ENCODE measurements at places on chromosomes 11 and 22.

GRCh38 chr11:93059117-93059957 lies 89.9 kb downstream of the MTNR1B start:
- DNase-seq = no peak

- no peak for DNase-seq
Observed at GRCh38 chr11:31233425-31233824, 136.1 kb downstream of the DCDC1 start.

- no peak for DNase-seq
Observed at GRCh38 chr22:43114958-43115357, 4.4 kb downstream of the BIK start.

DNA sequence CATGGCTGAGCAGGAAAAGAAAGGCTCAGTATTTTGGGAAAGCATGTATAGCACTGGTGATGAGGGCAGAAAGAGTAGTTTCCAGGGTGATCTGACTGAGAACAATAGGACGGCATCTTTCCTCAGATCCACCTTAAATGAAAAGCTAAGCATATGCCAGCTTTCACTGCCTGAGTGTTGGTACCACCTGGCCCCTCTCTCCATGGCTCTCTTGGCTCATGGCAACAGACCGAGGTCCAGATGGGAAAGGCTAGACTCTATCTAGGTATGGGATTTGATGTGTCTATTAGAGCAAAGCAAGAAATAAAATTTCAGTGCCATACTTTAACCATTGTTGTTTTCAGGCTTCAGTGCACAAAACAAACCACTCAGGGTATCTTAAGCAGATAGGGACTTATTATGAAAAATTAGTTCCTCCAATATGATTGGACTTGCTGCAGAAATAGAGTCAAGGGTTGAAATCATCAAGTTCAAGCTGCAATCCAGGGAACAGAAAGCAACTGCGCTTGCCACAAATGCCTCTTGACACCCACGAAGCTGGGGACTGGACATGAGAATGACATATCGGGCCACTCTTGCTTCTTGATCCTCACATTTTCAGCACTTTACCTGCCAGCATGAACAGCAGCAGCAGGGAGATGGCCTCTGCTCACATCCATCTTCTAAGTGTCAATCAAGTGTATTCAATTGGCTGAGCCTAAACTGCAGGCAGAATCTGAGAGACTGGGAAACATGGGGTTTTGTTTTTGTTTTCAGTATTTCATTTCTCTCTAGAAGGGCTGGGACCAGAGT lies 64.0 kb upstream of the SNX19 start:
- no peak for DNase-seq

DNA sequence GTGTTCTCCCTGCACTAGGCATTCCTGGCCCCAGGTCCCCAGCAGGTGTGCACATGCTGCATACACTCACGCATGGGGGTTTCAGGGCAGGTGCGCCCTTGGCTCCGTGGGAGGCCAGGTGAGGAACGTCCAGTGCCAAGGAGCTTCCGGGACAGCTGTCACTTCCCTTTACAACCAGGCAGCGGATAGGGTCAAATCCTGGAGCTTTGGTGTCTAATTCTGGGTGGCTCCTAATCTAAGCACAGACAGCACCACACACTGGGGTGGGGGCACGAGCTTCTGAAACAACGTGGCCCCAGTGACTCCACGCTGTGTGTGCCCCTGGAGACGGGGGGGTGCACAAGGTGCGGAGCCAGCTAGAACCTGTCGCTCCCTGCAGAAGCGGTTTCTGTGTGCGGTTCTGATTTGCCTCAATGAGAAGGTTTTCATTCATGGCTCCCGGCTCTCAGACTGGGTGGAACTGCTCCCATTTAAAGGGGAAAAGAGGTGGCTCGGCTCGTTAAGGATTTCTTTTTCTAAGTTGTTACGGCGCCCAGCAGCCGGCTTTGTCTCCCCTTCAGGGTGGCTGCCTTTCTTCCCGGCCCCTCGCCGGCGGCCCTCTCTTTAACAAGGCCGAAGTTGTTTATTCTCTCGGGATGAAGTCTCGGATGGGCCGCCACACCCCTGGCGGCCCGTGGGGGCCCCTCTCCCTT lies 5.0 kb downstream of the CCND1 start:
- DNase-seq = no peak

- DNase-seq = peak; percentile 23
Observed at GRCh38 chr11:131694526-131695424, 324.4 kb downstream of the NTM start.

DNA sequence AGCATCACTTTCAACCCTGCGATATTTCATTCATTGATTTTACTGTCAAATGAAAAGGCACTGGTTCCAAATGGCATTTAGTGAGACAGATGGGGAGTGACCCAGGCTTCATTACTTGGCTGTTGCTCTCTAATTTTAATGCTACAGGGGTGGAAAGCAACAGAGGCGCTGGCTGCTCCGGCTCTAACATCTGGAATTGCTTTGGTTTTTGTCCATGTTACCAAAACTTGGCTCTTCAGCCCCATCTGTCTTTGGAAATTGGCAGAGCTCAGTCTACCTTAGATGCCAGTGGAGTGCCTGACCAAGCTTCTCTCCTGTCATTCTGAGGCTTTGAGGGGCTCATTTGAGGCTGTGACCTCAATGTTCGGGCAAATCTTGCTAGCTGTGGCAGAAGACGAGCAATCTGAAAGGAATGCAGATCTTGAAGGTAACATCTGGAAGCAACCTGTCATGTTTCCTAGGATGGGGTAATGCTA lies 409.5 kb upstream of the SYN3 start:
- DNase-seq = no peak

GRCh38 chr22:49677495-49677889 lies 150.2 kb downstream of the BRD1 start:
- no peak for DNase-seq

- DNase-seq = no peak
Observed at GRCh38 chr11:6225896-6226295, 8.5 kb downstream of the FHIP1B start.

- DNase-seq = no peak
Observed at GRCh38 chr11:44752713-44753112, 26.0 kb downstream of the TSPAN18 start.

- no peak for DNase-seq
Observed at GRCh38 chr22:39960791-39961746, 872 bp downstream of the TMA7B start.

DNA sequence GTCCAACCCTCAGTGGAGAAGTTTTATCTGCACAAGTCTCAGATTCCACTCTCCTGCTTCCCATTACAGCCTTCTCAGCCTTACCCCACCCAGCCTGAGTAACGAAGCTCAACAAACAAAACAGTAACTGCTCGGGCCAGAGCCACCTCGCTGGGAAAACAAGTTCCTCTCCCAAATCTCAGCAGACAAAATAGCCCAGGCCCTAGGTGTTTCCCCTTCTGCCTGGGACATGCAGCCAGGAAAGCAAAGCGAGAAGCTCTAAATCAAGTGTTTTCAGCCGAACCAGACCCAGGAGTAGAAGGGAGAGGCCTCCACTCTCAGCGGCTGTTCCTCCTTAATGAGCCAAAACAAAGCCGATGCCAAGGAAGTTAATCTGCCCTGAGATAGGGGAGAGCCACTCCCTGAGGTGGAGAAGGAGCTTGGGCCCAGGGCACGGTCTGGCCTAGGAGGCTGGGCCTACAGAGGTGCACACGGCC lies 44.0 kb downstream of the LIF start:
- DNase-seq = no peak

- DNase-seq = peak; percentile 34
Observed at GRCh38 chr11:64296830-64297698, 3.1 kb upstream of the CATSPERZ start.

DNA sequence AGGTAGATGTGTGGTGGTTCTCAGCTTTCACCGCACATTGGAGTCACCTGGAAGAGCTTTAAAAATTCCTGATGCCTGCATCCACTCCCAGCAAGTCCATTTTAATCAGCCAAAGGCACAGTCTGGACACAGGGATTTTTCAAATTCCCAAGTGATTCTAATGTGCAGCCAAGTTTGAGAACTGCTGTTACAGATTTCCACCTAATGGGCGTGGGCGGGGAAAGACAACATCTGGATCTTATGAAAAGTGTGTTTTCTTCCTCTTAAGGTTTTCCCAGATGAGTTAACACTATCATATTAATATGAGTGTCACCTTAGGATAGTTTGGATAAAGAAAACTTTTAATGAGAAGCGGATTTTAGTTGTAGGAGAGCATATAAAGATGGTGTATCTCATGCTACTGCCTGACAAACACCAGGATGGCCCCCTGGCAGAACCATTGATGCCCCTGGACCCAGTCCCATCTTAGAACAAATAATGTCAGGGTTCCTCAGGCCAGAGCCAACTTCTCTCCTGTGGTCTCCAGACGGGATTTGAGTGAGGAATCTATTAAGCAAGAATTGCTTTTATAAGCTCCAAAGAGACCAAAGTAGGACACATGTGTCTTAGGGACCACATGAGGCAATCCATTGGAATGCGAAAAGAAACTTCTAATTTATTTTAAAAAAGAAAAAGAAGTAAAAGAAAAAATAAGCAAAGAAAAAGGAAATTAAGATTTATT lies 31.9 kb downstream of the POU2AF1 start:
- no peak for DNase-seq

- DNase-seq = peak; percentile 66
Observed at GRCh38 chr11:9738116-9738515, 74.2 kb downstream of the SWAP70 start.

- DNase-seq = no peak
Observed at GRCh38 chr11:92130421-92130831, 94.2 kb upstream of the FAT3 start.

- DNase-seq = no peak
Observed at GRCh38 chr11:105738986-105739795, 129.3 kb downstream of the GRIA4 start.

GRCh38 chr22:20245577-20246367 lies 22.3 kb downstream of the RTN4R start:
- DNase-seq = no peak

DNA sequence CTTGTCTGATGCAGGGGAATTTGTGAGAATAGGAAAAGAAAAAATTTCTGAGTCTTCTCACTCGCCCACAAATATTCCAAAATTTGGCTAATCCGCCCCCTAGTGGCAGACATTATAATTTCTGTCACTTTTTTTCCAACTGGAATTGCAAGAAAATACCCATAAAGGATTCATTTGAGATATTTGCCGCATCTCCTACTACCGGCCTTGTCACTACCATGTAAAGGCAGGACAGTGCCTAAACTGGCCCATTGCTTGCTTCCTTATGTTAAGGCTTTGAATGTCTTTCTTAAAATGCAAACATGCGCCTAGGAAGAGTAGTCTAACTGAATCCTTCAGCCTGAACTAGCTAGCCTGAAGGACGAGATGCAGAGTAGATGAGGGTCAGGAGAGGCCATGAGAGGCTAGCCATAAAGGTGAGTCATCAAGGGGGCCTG lies 9.3 kb upstream of the CEP295 start:
- no peak for DNase-seq

DNA sequence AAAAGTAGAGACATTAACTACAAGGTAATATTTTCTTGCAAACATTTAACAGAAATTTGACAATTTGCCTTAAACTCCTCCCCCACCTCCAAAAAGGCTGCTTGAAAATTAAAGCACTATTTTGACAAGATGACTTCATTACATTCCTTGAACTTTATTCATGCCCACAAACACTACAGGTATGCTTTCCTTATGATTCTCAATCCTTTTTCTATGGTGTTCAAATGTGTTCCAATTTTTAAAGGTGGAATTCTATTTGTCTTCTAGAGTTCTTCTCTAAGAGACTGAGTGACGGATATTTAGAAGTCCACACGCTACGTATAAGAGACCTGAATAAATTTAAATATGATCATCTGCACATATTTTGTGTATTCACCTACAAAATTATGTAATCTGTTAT lies 69.4 kb downstream of the MRTFA start:
- DNase-seq = no peak

DNA sequence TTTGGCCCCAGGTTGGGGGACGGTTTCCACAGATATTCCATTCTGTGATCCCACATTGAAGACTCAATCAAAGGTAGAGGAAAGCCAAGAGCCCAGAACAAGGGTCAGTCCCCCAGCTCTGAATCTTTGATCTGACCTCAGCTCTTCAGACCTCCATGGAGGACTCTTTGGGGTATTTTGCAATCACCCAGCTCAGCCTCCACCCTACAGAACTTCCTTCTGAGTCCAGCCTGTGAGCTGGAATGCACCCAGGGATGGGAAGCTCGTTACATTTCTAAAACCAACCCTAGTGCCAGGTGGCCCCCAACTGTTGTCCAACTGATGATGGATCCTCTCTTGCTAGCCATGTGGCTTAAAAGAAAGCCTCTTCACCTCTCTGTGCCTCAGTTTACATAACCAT lies 335.3 kb downstream of the MN1 start:
- no peak for DNase-seq

Data from Peyer's patch (tissue), 4 donors.